ENCODE measurements at places on chromosomes 3 and 15. TPM values are rescaled to one million over a fixed set of nuclear protein-coding genes. Genes with fewer than 3 reads are reported as not detected.

DNA sequence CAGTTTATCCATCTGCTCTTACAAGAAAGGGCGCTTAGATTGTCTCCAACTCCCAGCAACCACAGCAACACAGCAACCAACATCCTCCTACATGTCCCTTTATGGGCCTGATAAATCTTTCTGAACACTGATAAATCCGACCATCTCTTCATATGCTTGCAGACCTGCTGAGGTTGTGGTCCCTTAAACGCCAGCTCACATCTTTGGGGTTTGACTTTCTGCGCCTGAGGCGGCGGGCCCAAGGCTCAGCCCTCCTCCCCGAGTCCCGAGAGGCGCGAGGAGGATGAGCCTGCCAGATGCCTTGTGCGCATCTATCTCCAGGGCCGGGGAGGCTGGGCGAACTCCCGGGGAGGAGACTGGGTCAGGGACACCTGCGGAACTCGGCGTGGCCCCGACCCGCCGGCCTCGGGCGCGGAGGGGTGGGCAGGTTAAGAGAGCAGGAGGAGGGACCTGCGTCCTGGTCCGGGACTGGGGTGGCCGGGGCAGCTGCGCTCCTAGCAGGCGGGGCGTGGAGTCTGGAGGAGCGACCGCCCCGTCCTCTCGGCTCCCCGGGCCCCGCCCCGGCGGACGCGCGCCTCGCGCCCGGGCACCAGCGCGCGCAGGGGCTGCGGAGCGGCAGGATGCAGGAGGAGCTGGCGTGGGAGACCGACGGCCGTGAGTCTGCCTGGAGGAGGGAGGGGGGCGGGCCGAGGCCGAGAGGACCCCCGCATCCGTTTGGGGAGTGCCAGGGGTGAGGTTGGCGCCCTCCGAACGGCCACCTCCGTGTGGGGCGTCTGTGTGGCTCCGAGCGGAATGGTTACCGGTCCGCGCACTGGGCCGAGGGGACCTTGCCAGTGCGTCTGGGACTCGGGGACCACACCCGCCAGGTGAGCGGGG, at the start of gene ANKDD1A:
ANKDD1A (plus strand) TSS at position 592 of the 876 bp plus-strand sequence; CDS start at position 621, 29 bp downstream.
- peaks cover 7% of the 10 kb centered on the region for H3K4me1 ChIP-seq
- peak within 1 kb of the TSS; percentile 47 for H3K4me3 ChIP-seq
- H3K27ac ChIP-seq = no peak within 1 kb of the TSS
- DNase-seq = peak; percentile 38
- no peaks in the 10 kb centered on the region for H3K36me3 ChIP-seq

DNA sequence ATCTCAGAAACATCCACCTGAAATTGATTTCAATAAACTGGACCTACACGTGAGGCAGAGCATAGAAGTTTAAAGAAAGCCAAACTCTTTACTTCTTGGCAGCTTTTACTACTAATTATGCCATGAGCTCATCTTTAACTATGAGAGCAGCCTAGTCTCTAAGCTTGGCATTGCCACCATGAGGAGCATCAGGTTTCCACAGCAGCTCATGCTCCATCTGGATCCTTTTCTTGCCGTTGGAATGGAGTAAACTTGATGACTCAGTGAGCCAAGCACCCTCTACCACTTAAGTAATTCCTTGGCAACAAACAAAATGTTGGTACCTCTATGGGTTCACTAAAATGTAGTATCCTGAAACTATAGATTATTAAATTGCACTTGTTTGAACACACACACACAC, 583.2 kb downstream of the EPHA3 start:
- H3K27me3 ChIP-seq = no peaks in the 10 kb centered on the region
- no peak for DNase-seq
- H3K27ac ChIP-seq = no peak overlapping the region
- H3K4me1 ChIP-seq = no peaks in the 10 kb centered on the region
- no peak overlapping the region for H3K4me3 ChIP-seq

DNA sequence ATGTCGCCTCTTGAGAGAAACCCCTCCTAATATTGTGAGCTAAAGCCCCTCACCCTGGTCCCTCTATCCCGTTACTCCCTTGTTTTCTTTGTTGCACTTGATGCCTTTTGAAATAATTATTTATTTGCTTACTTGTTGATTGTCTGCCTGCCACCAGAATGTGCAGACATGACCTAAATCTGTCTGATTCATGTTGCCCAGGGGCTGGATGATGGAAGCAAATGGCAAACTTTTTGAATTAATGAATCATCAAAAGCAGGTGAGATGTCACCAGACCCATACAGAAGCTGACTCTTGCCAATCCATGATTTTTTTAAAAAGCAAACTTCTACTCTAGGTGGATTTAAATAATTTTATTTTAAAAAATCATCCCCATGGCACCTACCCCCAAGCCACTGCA, 49.3 kb downstream of the GRIP2 start:
- H3K27me3 ChIP-seq = no peaks in the 10 kb centered on the region
- H3K4me3 ChIP-seq = no peak overlapping the region
- H3K27ac ChIP-seq = no peak overlapping the region
- no peaks in the 10 kb centered on the region for H3K4me1 ChIP-seq

- H3K4me1 ChIP-seq = no peaks in the 10 kb centered on the region
- H3K4me3 ChIP-seq = no peak overlapping the region
- no peaks in the 10 kb centered on the region for H3K27me3 ChIP-seq
These were observed 6.9 kb upstream of the CAPN3 start for GRCh38 chr15:42352401-42352800.

GRCh38 chr3:158520433-158520832, 50.6 kb upstream of the MLF1 start:
- no peaks in the 10 kb centered on the region for H3K4me1 ChIP-seq
- H3K27ac ChIP-seq = no peak overlapping the region
- no peak overlapping the region for H3K4me3 ChIP-seq
- no peaks in the 10 kb centered on the region for H3K36me3 ChIP-seq
- H3K27me3 ChIP-seq = no peaks in the 10 kb centered on the region

NMB gene
- total RNA-seq = 2.5 TPM

DNA sequence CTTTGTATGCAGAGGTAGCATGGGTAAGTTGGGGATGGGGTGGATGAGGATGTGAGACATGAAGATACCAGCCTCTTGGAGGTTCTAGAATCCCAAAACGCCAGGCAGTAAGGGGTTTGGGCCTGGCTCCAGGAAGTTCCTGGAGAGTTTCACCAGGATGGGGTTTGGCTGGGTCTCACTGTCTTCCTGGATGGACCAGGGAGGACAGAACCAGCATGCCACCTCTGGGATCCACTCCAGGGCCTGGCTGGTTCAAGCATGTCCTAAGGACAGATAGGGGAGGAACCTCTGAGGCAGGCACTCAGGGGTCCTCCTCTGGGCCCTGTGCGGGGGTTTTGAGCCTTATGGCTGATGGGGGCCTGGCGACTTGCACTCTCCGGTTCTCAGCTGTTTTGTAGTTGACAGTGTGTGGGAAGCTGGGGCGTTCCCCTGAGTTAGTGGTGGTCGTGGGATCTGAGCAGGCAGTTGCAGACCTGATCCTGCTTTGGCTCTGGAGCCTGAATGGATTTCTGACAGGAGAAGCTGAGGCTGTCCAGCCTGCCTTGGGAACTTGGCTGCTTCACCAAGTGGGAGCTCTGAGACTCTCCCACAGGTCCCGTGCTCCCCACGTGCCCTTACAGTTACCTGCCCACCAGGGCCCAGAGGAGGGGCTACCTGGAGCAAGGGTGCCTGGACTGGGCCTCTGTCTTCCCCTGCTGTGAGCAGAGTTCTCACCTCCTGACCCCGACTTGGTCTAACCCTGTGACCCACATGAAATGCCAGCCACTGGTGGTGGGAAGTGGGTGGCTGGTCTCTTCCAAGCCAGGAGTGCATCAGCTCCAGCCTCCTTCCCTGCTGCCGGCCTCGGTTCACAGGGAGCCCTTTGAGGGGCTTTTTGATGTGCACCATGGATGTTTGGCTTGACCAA, 128.4 kb downstream of the EEFSEC start:
- no peak overlapping the region for H3K4me3 ChIP-seq
- H3K36me3 ChIP-seq = no peaks in the 10 kb centered on the region
- no peak for DNase-seq
- H3K27ac ChIP-seq = no peak overlapping the region

DNA sequence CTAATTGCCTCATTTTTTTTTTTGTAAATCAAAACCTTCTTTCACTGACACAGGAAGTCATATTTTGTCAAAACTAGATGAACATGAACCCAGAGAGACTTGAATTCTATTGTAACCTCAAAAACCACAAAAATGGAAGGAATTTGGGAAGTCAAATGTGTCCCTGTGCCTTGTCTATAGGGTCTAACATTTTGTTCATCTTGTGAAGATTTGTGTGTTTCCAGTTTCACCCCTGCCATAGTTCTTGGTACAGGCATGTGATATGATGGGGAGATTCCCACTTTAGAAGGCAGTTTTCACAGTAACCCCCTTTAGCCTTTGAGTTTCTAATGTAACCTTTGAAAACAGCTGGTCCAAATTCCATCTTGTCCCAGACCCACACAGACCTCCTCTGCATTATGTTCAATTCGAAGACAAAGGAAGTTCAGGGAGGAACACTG, 318.5 kb upstream of the ADAMTS9 start:
- H3K4me1 ChIP-seq = no peaks in the 10 kb centered on the region
- H3K27me3 ChIP-seq = no peaks in the 10 kb centered on the region
- no peak overlapping the region for H3K27ac ChIP-seq
- no peak for DNase-seq
- H3K4me3 ChIP-seq = no peak overlapping the region

IL20RB gene
- total RNA-seq = 2.7 TPM

GRCh38 chr3:141878817-141879216, 2.4 kb downstream of the ATP1B3 start:
- no peaks in the 10 kb centered on the region for H3K36me3 ChIP-seq
- no peak for DNase-seq
- no peak overlapping the region for H3K27ac ChIP-seq
- no peaks in the 10 kb centered on the region for H3K27me3 ChIP-seq

GRCh38 chr15:26724381-26725150, 48.3 kb downstream of the GABRB3 start:
- H3K4me1 ChIP-seq = no peaks in the 10 kb centered on the region
- H3K27me3 ChIP-seq = no peaks in the 10 kb centered on the region
- DNase-seq = no peak
- H3K36me3 ChIP-seq = no peaks in the 10 kb centered on the region

HYAL1 gene
- 0.38 TPM for total RNA-seq

ROBO2 gene
- not detected for total RNA-seq

CAND2 gene
- total RNA-seq = 2.2 TPM

PPP2R3A gene
- 0.81 TPM for total RNA-seq

DNA sequence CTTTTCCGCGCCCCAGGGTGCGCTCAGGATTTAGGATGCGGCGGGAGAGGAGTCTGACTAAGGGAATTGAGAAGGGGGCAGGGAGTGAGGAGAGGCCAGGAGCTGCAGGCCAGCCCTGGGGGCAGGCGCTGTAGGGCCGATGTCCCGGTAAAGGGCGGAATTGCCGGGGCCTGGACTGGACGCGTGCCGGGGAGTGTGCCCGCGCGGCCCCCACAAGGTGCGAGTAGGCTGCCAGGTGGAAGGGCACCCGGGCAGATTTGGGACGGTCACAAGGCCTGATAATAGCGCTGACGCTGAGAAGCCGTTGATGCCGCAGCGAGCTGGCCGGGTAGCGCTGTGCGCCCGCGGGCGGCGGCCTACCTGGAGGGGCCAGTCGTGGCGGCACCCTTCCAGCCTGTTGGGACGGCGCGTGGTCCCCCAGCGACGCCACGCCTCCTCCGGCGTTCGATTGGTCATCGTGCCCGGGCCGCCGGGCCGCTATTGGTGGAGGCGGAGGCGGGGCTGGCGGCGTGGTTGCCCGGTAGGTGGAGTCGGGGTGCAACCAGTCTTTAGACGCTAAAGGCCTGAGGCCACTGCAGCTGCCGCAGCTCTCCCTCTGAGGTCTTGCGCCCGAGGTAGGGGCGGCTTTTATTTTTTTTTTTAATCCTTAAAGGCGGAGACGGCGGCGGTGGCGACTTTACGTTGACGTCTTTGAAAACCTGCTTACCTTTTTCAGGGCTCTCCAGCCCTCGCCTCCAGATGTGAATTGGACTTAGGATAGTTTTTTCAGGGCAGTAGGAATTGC, 903 bp downstream of the SLC25A38 start:
- peak; percentile 94 for DNase-seq
- peak overlapping the region; percentile 92 for H3K4me3 ChIP-seq
- no peaks in the 10 kb centered on the region for H3K27me3 ChIP-seq
- H3K27ac ChIP-seq = peak overlapping the region; percentile 93
- H3K4me1 ChIP-seq = peaks cover 54% of the 10 kb centered on the region
- H3K36me3 ChIP-seq = no peaks in the 10 kb centered on the region

- DNase-seq = no peak
- no peaks in the 10 kb centered on the region for H3K27me3 ChIP-seq
- H3K4me1 ChIP-seq = no peaks in the 10 kb centered on the region
- no peak overlapping the region for H3K27ac ChIP-seq
- H3K36me3 ChIP-seq = no peaks in the 10 kb centered on the region
These were observed 6.7 kb downstream of the VGLL3 start for GRCh38 chr3:86984271-86984670.

DNA sequence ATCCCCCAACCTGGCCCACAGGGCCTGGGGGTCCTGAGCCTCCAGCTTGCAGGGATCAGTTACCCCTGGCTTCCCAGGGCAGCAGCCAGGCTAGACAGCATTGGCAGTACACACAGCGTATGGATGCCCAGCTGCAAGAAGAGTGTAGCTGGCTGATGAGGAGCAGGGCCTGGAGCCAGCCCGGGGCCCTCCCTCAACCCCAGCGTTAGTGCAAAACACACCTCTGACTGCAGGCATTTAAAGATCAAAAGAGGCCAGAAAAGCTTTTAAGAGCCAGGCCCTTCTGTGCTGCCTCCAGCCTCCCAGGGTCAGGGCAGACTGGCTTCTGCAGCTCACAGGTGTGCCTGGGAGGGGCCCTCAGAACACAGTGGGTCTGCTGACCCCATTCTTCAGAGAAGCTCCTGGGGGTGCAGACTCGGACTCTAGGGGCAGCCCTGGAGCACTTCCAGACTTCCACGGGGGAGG, 110.6 kb downstream of the ETFA start:
- no peak overlapping the region for H3K27ac ChIP-seq
- H3K36me3 ChIP-seq = no peaks in the 10 kb centered on the region
- no peaks in the 10 kb centered on the region for H3K4me1 ChIP-seq

DNA sequence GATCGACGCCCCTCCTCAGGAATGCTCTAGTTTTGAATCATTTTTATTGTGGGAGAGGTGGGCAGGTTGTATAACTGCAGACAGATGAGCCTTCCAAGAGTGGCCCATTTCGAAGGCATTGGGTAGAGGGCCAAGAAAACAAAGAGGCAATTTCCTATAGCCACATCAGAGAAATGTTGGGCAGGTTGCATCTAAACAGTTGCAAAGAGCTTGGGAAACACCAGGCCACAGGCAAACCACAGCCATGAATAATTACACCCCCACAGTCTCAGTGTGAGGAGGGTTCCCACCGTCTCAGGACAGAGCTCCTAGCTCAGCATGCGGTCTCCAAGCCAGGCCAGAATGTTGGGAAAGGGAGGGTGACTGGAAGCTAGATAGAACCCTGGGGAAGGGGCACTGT, 257.3 kb downstream of the ABHD5 start:
- no peak overlapping the region for H3K4me3 ChIP-seq
- no peak overlapping the region for H3K27ac ChIP-seq
- DNase-seq = no peak
- peaks cover 6% of the 10 kb centered on the region for H3K4me1 ChIP-seq
- H3K36me3 ChIP-seq = no peaks in the 10 kb centered on the region

- H3K36me3 ChIP-seq = no peaks in the 10 kb centered on the region
- H3K27me3 ChIP-seq = no peaks in the 10 kb centered on the region
- no peak for DNase-seq
- no peak overlapping the region for H3K27ac ChIP-seq
- no peaks in the 10 kb centered on the region for H3K4me1 ChIP-seq
These were observed 14.6 kb downstream of the PLSCR5 start for GRCh38 chr3:146590521-146590920.

- peaks cover 54% of the 10 kb centered on the region for H3K4me1 ChIP-seq
- H3K36me3 ChIP-seq = no peaks in the 10 kb centered on the region
- peak; percentile 40 for DNase-seq
- peak overlapping the region; percentile 99 for H3K27ac ChIP-seq
- H3K4me3 ChIP-seq = peak overlapping the region; percentile 87
- H3K27me3 ChIP-seq = no peaks in the 10 kb centered on the region
These were observed 630 bp downstream of the ATP6V1A start for GRCh38 chr3:113747283-113748046.

STAB1 gene
- 11.3 TPM for total RNA-seq
